Cardiac muscle cell (in vitro differentiated cells and primary cell): ENCODE measurements at places on chromosomes 7 and 10. TPM values are rescaled to one million over a fixed set of nuclear protein-coding genes. Genes with fewer than 3 reads are reported as not detected.

GRCh38 chr7:18336626-18337025, 158.9 kb upstream of the HDAC9 start:
- no peaks in the 10 kb centered on the region for H3K36me3 ChIP-seq
- H3K27me3 ChIP-seq: no peaks in the 10 kb centered on the region
- H3K4me1 ChIP-seq: no peaks in the 10 kb centered on the region
- H3K4me3 ChIP-seq: no peak overlapping the region
- no peak overlapping the region for H3K27ac ChIP-seq
- DNase-seq: no peak

DNA sequence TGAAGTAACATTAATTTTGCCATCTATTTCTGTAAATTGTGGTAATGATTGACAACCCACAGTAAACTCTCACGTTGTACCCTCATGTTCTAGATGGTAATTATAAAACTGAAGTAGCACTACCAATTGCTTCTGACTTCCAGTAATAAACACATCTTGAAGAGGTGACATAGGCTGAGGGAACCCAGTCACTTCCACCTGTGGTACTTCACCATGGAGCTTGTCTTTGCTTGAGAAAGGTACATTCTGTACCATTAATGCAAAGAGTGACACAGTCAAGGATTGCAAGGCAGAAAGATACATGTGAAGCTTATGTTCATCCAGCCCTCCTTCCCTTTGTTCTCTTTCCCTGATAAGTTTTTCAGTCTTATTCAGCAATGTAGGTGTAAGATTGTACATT, 11.2 kb downstream of the CAPZA2 start:
- no peaks in the 10 kb centered on the region for H3K36me3 ChIP-seq
- peaks cover 73% of the 10 kb centered on the region for H3K4me1 ChIP-seq
- no peak overlapping the region for H3K4me3 ChIP-seq

GRCh38 chr10:32337350-32337749, 9.6 kb downstream of the EPC1 start:
- no peak for DNase-seq
- H3K4me1 ChIP-seq: peaks cover 20% of the 10 kb centered on the region
- no peaks in the 10 kb centered on the region for H3K36me3 ChIP-seq
- H3K4me3 ChIP-seq: no peak overlapping the region
- peak overlapping the region; percentile 38 for H3K27ac ChIP-seq

DNA sequence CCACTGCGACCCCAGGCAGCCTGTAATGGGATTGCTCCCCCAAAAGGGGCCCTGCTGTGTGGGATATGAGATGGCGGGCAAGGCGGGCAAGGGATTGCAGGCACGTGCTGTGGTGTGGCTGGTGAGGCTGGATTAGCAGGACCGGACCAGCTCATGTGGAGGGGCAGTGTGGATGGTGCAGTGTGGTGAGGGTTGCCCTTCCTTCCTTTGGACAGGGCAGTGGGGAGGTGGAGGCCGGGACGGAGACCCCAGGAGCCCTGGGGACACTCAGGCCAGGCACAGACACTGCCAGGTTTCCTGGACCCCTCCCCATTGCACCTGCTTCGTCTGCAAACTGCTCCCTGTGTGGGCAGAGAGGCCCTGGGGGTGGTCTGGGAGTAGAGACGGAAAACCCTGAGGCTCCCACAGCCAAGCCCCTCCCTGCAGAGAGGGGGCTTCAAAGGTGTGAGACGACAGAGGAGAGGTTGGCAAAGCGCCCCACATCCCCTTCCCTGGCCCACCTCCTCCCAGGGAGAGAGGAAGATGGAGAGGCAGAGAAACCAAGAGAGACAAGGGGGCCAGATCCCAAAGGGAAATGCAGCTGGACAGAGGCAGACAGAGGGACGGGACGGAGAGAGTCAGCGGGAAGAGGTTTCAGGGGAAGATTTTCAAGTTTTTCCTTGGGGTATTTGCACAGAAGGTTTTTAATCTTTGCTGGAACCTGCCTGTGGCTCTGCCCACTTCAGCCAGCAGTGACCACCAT, 89.2 kb downstream of the MICALL2 start:
- no peak overlapping the region for H3K4me3 ChIP-seq
- H3K27ac ChIP-seq: no peak overlapping the region
- H3K4me1 ChIP-seq: no peaks in the 10 kb centered on the region
- peaks cover 31% of the 10 kb centered on the region for H3K27me3 ChIP-seq

- no peak overlapping the region for H3K27ac ChIP-seq
- DNase-seq: no peak
- peaks cover 16% of the 10 kb centered on the region for H3K4me1 ChIP-seq
- H3K27me3 ChIP-seq: peaks cover 55% of the 10 kb centered on the region
- no peak overlapping the region for H3K4me3 ChIP-seq
- no peaks in the 10 kb centered on the region for H3K36me3 ChIP-seq
Measured at GRCh38 chr10:86362586-86363183, 3.9 kb downstream of the GRID1 start.

GRCh38 chr10:13769946-13770345, 183.2 kb downstream of the PRPF18 start:
- H3K4me1 ChIP-seq: no peaks in the 10 kb centered on the region
- no peaks in the 10 kb centered on the region for H3K27me3 ChIP-seq
- H3K36me3 ChIP-seq: no peaks in the 10 kb centered on the region
- DNase-seq: peak; percentile 38
- no peak overlapping the region for H3K27ac ChIP-seq

GRCh38 chr10:76017026-76017732, 585.8 kb downstream of the LRMDA start:
- peak; percentile 45 for DNase-seq
- no peaks in the 10 kb centered on the region for H3K4me1 ChIP-seq
- no peak overlapping the region for H3K27ac ChIP-seq
- H3K36me3 ChIP-seq: no peaks in the 10 kb centered on the region
- no peak overlapping the region for H3K4me3 ChIP-seq
- H3K27me3 ChIP-seq: no peaks in the 10 kb centered on the region

DNA sequence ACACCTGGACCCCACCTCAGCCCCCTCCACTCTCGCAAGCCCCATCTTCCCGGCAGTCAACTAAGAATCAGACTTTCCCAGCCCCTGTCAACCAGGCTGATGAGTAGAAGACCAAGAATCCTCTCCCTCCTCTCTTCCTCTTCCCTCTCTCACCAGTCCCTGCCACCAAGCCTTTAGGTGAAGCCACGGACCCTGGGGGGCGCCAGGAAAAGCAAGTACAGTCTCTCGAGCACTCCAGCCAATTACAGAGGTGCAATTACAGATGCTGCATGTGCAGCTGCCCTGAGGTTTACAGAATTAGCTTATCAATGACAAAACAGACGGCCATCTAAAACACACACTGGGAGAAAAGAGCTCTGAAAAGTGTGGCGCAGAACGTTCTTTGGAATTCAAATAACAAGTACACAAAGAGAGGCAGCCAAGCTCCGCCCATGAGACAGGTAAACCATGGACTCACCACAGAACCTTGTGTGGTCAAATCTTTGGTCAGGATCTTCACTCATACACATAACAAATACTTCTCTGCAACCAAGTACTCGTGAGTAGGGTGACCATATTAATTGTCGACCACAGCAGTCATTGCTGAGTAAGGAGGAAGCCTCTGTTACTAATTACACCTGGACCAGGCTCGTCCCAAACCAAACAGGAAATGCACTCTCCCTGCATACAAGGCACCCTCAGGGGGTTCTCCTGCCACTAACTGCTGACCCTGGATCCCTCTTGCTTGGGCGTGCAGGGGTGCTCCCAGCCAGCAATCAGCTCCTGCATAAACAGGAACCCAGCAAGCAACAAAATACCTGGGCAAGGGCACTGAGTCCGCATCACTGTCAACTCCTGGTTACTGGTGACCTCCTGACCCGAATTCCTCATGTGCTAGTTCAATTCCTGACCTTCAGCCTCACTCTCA, 189.2 kb downstream of the FAM107B start:
- DNase-seq: no peak
- no peaks in the 10 kb centered on the region for H3K36me3 ChIP-seq
- H3K4me3 ChIP-seq: no peak overlapping the region
- H3K27me3 ChIP-seq: no peaks in the 10 kb centered on the region

GRCh38 chr10:74855439-74855838, 29.0 kb downstream of the KAT6B start:
- peaks cover 29% of the 10 kb centered on the region for H3K4me1 ChIP-seq
- H3K27me3 ChIP-seq: no peaks in the 10 kb centered on the region
- no peak for DNase-seq

- peaks cover 6% of the 10 kb centered on the region for H3K4me1 ChIP-seq
- no peaks in the 10 kb centered on the region for H3K27me3 ChIP-seq
- peak; percentile 44 for DNase-seq
- H3K27ac ChIP-seq: peak overlapping the region; percentile 53
- H3K36me3 ChIP-seq: no peaks in the 10 kb centered on the region
- H3K4me3 ChIP-seq: no peak overlapping the region
Measured at GRCh38 chr10:36280321-36280741, 638.2 kb upstream of the FZD8 start.

- H3K4me3 ChIP-seq: no peak overlapping the region
- no peak overlapping the region for H3K27ac ChIP-seq
- no peaks in the 10 kb centered on the region for H3K27me3 ChIP-seq
Measured at GRCh38 chr7:64996305-64996704, 5.5 kb upstream of the ZNF117 start.

GRCh38 chr7:78768859-78769258, 684.6 kb downstream of the MAGI2 start:
- H3K27me3 ChIP-seq: no peaks in the 10 kb centered on the region
- H3K27ac ChIP-seq: no peak overlapping the region
- DNase-seq: peak; percentile 51
- H3K36me3 ChIP-seq: no peaks in the 10 kb centered on the region
- peaks cover 13% of the 10 kb centered on the region for H3K4me1 ChIP-seq

- H3K4me1 ChIP-seq: peaks cover 28% of the 10 kb centered on the region
- peak overlapping the region; percentile 58 for H3K27ac ChIP-seq
- no peak overlapping the region for H3K4me3 ChIP-seq
- H3K27me3 ChIP-seq: no peaks in the 10 kb centered on the region
Measured at GRCh38 chr7:86955895-86956503, 103.5 kb downstream of the ELAPOR2 start.

- no peak for DNase-seq
- no peak overlapping the region for H3K27ac ChIP-seq
- H3K4me3 ChIP-seq: no peak overlapping the region
- H3K27me3 ChIP-seq: peaks cover 3% of the 10 kb centered on the region
- H3K4me1 ChIP-seq: no peaks in the 10 kb centered on the region
Measured at GRCh38 chr10:128498746-128499145, 372.5 kb upstream of the MKI67 start.

GRCh38 chr10:84269162-84269561, 24.3 kb downstream of the RGR start:
- no peak overlapping the region for H3K4me3 ChIP-seq
- no peaks in the 10 kb centered on the region for H3K27me3 ChIP-seq
- no peaks in the 10 kb centered on the region for H3K4me1 ChIP-seq
- no peaks in the 10 kb centered on the region for H3K36me3 ChIP-seq

DNA sequence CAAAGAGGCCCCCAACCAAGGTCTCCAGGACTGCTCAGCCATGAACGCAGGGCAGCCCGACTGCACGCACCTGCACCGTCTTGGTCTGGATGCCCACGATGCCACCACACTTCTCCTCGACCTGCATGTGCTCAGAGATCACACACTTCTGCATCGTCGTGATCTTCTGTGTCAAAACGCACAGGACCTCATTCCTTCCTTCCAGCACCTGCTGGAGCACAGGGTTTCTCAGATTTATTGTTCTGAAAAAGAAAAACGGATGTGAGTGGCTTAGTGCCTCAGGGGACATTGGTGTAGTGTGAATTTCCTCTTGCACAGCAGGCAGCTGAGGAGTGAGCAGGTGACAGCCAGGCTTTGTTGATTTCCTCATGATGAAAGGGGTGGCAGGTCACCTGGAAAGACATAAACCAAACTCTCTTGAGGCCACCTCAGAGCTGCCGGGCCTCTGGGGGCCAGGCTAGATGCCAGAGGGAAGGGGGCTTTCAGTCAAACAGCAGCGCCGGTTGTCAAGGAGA, 38.2 kb downstream of the GSDME start:
- no peaks in the 10 kb centered on the region for H3K36me3 ChIP-seq
- no peak for DNase-seq
- no peaks in the 10 kb centered on the region for H3K4me1 ChIP-seq
- H3K27ac ChIP-seq: no peak overlapping the region
- no peak overlapping the region for H3K4me3 ChIP-seq

DNA sequence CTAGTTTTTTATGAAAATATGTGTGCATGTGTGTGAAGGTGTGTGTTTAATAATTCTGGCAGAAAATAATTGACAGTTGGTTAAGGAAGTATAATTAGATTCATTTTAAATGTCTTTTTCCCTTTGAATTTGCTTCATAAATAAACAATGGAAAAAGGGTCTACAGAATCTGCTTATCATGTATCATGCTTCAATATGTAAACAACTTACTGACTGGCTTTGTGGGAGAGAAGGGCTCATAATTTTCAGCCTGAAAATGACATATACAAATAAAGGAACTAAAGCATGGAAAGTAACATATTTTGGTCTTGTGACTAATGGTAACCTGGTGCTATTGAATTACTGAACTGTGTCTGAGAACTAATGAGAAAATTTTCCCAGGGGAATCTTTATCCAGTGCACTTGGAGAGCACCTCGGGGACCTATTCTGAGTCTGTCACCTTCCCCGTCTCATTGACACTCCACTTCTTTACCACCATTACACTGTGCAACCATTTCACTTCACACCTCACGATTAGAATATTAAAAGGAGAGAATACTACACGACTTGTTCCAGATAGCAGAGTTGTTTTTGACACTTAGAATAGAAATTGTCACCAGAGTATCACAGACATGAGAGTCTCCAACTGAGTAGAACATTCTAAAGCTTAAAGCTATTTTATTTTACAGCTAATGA, 298.6 kb downstream of the TFEC start:
- H3K27me3 ChIP-seq: no peaks in the 10 kb centered on the region
- no peak overlapping the region for H3K27ac ChIP-seq
- no peak overlapping the region for H3K4me3 ChIP-seq
- no peak for DNase-seq

The TEX47 gene
- total RNA-seq: not detected in 2 replicates

The SPRN gene
- 0.33 and 0.63 TPM in 2 replicates for total RNA-seq

The ZNF735 gene
- total RNA-seq: not detected in 2 replicates

The PNLIPRP3 gene
- total RNA-seq: not detected in 2 replicates

The OR9A2 gene
- total RNA-seq: 0.60 TPM in 1 of 2 replicates, not detected in the other

The AGR2 gene
- total RNA-seq: not detected in 2 replicates

The HTR7 gene
- total RNA-seq: 0.07 TPM in 1 of 2 replicates, not detected in the other

The HYAL4 gene
- not detected in 2 replicates for total RNA-seq

The ASB15 gene
- not detected in 2 replicates for total RNA-seq

The ENO4 gene
- 0.35 and 0.66 TPM in 2 replicates for total RNA-seq

The TMEM273 gene
- not detected in 2 replicates for total RNA-seq

The PANK1 gene
- 16.9 and 34.2 TPM in 2 replicates for total RNA-seq

The MBLAC1 gene
- 3.7 and 4.2 TPM in 2 replicates for total RNA-seq
